ENCODE measurements at places on chromosomes 12 and 14.

DNA sequence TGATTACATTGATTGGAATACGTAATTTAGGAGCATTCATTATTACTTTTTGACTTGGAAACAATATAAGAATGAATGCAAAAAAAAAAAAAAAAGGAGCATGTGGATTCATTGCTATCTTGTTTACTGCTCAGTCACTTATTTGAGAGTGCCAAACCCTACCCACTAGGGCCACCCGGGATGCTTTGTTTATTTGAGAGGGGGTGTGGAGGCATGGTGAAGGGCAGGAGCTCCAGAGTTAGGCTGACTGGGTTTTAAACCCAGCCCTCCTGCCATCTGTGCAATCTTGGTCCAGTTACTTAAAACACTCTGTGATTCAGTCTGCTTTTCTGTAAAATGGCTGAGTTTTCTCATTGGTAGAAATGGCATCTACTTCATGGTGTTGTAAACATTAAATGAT lies 195.2 kb downstream of the RAD51B start:
- no peak for DNase-seq

DNA sequence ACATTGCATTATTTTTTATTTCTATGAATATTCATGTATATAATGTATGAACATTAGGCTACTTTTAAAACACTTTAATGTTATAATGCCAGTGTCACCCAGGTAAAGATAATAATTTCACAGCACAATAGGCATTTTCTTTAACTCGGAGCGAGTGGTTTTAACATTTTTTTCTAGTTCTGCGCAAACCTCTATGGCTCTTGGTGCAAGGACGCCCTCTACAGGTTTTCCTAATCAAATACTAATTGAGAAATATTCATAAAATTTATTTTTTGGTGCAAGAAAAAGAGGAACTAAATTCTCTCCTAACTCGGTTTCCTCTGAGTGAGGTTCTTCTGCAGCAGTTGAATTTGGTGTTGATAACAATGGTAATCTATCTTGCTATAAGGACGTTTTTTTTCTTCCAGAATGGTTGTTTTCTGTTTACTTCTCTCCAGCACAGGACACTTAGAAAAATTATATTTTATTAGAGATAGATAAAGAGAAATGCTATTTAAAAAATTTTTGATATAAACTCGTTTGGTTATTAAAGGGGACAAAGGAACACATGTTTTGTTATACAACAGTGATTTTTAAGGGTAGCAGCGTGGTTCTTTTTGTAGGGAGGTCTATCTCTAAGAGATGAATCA lies 2.4 kb upstream of the WIF1 start:
- DNase-seq, result no peak

DNA sequence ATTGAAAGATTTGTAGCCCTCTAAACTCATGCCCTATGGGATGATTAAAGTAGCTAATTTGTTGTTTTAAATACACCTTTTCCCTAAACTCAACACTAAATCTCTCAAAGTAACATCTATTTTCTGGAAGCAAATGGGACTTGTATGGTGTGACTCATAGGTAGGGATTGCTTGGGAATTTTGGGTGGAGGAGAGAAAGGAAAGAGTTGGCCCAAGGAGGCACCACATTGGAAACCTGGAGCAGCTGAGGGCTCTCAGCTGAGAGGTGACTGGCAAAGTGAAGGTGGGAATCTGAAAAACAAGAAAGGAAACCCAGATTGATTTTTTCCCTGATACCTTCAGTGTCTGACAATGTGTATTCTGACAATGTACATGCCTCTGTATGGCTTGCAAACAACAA lies 114.8 kb upstream of the PRICKLE1 start:
- no peak for DNase-seq

GRCh38 chr14:95480887-95481226 lies 35.6 kb downstream of the SYNE3 start:
- no peak for DNase-seq

GRCh38 chr12:120488057-120488640 lies 7.8 kb upstream of the DYNLL1 start:
- DNase-seq, result peak; percentile 49

- DNase-seq, result no peak
These were observed 6.1 kb upstream of the RD3L start for GRCh38 chr14:103948442-103948841.

- DNase-seq, result no peak
These were observed 56.1 kb downstream of the EPS8 start for GRCh38 chr12:15733136-15733535.

DNA sequence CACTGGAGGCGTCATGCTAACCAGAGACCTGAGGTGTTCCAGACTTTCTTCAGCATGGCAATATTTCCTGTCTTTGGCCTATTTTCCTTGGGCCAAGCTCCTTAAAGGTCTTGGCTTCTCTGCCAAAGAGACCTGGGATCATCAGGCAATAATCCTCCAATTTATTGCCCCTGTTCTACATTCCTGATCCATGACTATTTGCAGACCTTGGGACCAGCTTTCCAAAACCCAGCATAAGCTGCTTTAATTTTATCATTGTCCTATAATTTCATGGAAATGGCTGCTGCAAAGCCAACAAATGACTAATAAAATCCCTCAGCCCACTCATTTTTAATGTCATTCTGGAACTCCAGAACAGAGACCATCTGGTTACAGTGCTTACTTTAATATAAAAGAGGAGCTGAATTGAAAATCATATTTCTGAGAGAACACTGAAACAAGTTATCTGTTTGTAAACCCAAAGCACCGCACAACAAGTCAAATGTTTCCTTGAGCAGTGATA lies 166.9 kb upstream of the BTG1 start:
- no peak for DNase-seq

- DNase-seq, result no peak
These were observed 213.1 kb downstream of the CHST11 start for GRCh38 chr12:104669851-104670337.

DNA sequence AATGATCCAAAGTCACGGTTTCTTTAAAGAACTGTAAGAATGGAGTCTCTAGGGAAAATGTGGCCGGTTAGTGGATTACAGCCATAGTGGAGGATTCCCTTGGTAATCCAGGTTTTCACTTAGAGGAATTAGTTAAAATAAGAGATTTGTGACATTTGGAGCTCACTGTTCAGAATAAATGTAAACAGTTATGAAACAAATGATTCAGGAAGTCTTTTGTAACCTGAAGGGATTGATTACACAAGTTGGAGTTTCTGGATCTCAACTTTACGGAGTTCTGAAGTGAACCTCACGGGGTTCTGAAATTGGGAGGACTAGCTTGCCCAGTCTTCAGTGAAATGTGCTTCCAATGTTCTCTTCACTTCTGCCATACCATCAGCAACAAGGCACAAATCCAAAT lies 234.4 kb upstream of the FKBP4 start:
- DNase-seq, result no peak

GRCh38 chr14:24613747-24614146 lies 4.3 kb upstream of the GZMH start:
- no peak for DNase-seq

DNA sequence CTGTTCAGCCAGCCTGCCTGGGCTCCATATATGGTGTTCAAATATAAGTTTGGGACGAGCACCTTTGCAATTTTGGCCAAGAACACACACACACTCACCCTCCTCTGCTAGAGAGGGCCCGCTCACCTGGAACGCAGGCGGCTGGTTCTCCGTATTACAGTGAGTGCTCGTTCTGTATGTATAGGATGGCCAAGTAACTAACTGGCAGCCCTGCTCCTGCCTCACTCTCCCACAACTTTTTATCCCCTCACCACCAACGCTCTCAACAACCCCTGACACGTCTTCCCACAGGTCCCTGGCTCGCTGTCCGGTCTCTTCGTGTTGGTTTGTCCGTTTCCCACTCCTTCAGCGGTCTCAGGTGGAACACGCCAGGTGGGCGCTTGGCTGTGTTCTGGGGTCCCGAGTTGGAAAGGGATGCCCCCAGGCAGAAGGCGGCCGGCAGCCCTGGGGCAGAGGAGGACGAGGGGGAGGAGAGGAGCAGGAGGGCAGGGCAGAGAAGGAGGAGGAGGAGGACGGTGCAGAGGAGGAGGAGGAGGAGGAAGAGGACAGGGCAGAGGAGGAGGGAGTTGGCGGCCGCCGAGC lies 398 bp upstream of the MSRB3 start:
- no peak for DNase-seq

GRCh38 chr12:51389302-51389999 lies 1.8 kb downstream of the GALNT6 start:
- no peak for DNase-seq

- no peak for DNase-seq
These were observed 49.3 kb downstream of the DLK1 start for GRCh38 chr14:100775831-100776591.

DNA sequence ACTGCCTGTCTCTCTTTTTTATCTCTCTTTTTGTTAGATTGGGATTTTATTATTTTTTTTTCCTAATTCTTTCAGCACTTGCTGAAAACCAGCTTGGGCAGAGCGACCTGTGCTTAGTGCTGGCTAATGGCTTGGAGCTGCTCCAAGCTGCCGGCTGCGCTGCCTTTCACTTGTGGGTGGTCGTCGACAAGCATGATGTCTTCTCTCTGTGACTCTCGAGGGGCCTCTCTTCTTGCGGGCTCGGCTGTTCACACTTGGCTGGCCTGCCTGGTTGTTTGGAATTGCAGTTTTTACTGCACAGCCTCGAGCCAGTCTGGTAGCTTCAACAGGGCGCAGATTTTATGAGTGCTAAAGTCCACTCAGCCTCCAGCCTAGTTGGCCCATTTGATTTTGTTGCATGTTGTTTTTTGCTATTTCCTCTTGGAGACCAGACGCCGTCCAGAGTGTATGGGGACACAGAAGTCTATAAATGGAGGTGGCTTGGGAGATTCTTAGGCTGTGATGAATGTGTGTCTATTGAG lies 18.6 kb downstream of the TPCN1 start:
- no peak for DNase-seq

GRCh38 chr12:44428825-44429224 lies 447.3 kb downstream of the NELL2 start:
- no peak for DNase-seq

- DNase-seq, result no peak
These were observed 12.0 kb downstream of the VEZT start for GRCh38 chr12:95229636-95230035.

- DNase-seq, result no peak
These were observed 74.6 kb upstream of the MYF6 start for GRCh38 chr12:80632835-80633234.

DNA sequence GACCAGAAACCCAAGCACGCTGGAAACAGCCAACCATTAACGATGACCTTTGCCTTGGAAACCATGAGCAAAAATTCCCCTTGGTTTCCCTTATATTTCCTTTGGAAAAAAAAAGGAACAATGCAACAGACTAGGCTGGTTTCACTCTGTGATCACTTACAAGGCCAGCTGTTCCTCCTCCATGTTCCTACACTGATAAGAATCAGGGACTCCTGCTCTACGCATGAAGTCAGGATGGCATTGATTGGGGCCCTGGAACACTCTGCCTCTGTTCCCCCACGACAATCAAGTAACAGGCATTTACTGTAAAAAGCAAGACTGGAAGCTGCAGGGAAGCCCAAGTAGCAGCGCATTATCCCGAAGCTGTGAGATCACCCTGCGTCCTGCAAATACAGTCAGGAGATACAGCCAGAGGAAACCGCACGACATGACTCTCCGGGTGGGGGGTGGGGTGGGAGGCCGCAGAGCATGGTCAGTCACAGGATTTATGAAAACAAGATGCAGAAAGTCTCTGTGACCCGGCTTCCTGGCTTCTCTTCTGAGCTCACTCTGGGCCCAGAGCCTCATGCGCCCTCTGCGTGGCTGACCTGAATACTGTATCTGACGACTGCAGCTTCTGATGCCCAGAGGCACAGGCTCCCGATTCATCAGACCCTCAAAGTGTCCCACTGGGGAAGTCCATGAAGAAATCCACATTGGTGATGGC lies 31.1 kb downstream of the SSH1 start:
- no peak for DNase-seq

- DNase-seq, result no peak
These were observed 4.4 kb downstream of the KRT2 start for GRCh38 chr12:52647601-52648000.

DNA sequence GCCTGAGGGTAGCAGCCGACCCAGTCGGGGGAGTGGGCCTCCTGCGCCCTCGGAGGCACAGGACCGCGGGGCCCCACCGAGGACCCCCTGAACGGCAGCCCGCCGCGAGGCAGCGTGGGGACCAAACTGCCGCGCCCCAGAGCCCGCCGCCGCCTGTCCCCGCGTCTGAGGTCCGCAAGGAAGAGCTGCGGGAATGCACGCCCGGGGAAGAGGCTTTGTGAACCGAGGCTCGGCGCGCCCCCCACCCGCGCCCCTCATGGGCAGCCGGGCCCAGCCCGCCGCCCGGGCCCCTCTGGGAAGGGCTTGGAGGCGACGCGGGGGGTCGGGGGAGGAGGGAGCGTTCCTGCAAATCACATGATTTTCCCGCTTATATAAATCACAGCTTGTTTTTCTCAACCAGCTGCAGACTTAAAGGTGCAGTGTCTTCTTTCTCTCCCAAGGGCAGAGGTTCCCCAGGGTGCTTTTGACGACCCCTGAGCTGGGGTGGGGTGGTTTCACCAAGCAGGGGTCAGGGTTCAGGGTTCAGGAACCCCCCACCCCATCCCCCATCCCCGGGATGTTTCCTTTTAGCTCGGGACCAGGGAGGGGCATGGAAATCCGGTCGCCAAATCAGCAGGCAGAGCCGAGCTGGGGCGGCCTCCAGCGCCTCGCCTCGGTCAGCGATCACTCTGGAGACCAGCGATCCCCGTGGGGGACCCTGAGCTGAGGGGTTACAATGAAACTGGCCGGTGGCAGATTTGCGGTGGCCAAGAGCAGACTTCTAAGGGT lies 44.7 kb upstream of the ATP23 start:
- peak; percentile 73 for DNase-seq

DNA sequence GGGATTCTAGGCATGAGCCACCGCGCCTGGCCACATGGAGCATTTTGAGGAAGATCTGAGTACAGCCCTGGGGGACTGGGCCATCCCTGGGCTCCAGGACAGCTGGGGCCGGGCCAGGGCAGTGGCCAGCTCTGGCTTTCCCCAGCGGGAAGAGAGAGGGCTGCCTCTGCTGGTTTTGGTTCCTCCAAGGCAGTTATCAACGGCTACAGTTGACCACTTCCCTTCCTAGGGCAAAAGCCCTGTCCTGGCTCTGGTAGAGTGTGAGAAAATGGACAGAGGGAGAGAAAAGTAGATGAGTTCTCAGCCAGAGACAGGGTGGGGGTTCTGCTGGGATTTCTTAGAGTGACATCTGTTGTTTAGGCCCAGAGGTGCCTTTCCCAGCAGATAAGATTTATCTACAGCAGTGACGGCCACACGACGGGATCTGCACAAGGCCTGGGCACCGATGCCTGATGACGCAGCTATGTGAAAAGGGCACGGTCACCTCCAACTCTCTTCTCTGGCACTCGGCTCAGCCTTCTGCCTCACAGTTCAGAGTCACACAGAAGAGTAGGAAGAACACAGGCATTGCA lies 5.5 kb upstream of the HVCN1 start:
- DNase-seq, result no peak

DNA sequence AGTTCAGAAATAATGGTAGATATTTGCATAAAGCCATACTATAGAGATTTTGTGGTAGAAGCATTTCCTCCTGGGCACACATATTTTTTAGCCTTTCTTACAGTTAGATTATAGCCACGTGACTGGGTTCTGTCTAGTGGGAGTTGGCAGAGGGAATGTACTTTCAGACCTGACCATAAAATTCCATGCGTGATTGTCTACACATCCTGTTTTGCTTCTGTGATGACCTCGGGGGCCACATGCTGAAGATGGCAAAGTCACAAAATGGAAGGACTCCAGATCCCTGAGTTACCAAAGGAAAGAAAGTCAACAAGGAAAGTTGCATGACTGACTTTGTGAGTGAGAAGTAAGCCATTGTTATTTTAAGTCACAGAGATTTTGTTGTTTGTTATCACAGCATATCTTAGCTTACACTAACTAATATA lies 14.6 kb upstream of the MIA2 start:
- no peak for DNase-seq

GRCh38 chr14:94066089-94066676 lies 14.8 kb downstream of the DDX24 start:
- no peak for DNase-seq

GRCh38 chr14:74085047-74085637 lies 386 bp downstream of the LIN52 start:
- no peak for DNase-seq

Measured in occipital lobe (tissue), 3 donors.